Left renal cortex interstitium (tissue), 4 donors: ENCODE measurements at places on chromosomes 1 and 21. TPM values are rescaled to one million over a fixed set of nuclear protein-coding genes. Genes with fewer than 3 reads are reported as not detected.

DNA sequence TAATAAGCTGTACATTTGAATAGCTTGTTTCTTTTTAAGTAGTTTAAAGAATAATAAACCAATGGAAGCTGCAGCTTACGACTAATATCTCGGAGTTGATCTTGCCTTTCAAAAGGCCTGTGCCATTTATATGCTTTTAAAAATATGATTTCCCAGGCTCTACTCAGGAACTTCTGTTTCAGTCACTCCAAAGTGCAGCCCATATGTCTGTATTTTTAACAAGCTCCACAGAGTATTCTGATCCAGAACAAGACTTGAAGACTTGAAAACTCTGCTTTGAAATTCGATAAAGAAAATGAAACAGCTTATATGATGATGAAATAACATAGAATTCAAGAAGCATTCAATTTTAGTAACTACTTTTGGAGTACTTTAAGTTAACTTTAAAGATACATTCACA is 79.1 kb upstream of the PLPPR4 start:
- DNase-seq, result no peak

GRCh38 chr1:107139833-107140702 is 771 bp upstream of the NTNG1 start:
- no peak for DNase-seq

DNA sequence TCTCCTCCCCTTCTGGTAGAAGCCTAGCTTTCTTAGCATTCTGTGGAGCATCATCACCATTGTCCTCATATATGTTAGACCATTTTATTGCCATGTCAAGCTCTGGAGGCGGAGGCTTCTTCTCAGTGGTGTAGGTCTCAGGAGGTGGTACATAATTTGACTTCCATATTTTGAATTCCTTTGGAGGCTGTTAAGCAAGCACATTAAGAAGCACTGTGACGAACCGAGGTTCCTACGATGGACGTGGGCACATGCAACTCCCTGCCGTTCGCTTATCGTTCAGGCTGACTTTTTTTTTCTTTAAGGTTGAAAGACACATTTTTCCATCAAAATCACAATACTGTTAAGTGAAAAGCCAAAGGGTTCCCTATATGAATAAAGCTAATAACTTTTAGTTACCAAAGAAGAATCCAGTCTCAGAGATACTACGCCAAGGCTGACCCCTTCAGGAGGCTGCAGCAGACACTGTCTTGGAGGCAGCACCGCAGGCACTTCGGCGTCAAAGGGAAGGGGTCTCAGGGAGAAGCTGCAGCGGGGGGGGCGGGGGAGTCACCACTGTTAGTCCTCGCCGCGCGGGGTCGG is 835 bp downstream of the C1orf52 start:
- no peak for DNase-seq

DNA sequence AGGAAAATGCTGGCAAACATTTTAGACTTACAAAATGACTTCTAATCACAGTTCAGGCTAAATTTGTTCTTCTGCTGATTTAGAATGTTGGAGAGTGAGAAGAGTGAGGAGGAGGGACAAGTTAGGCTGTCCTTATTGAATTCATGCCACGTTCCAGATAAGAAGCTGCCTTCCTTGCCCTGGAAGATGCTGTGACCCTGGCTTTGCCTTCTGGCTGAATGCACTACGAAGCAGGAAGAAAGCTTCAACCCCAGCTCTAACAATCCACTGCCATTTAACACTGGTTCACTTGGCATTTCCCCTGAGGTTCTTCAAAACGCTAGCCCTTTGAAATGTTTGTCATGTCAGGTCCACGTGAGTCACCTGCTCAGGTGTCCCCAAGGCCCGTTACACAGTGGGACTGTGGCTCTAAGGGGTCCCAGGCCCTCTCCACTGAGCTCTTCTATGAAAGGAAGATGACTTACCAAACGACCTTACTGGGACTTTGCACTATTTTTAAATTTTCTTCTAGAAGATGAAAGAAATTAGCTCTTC is 30.0 kb upstream of the LRRC8C start:
- DNase-seq, result no peak

DNA sequence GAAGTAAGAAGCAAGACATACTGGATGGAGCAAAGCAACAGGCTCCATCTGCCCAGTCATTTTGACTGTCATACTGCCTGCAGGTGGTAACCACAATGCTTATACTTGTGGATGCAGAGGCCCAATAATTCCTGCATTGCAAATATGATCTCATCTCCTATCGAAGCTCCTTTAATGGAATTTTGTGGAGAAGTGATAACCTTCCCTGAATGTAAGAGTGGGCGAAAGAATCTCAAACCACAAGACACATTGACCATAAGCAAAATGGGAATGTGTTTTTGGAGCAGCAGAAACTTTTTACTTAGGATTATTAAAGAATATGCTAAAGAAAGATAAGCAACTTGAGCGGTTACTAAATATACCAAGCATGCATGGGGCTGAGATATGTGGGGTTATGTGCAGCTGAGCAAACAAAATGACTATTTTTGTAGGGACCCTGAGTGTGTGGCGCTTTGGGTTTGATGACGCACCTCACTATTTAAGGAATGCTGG is 77.4 kb upstream of the BACH1 start:
- DNase-seq, result no peak

GRCh38 chr1:229075217-229075616 is 195.7 kb upstream of the RAB4A start:
- no peak for DNase-seq

Gene LDLRAD1
- not detected for polyA plus RNA-seq

Gene IL10
- not detected for polyA plus RNA-seq
